Progenitor cell of endocrine pancreas (in vitro differentiated cells): ENCODE measurements at places on chromosomes 6 and 20. TPM values are rescaled to one million over a fixed set of nuclear protein-coding genes. Genes with fewer than 3 reads are reported as not detected.

Gene TRAPPC3L
- total RNA-seq: not detected in 2 replicates

Gene EDN1
- 2.0 and 2.6 TPM in 2 replicates for total RNA-seq

Gene PRR18
- 0.60 and 0.93 TPM in 2 replicates for total RNA-seq

Gene MRPS18A
- total RNA-seq: 39.8 and 41.9 TPM in 2 replicates

Gene ZBTB46
- 31.2 and 32.2 TPM in 2 replicates for total RNA-seq

Gene NUS1
- 29.7 and 31.9 TPM in 2 replicates for total RNA-seq

Gene THBD
- 0.19 and 0.36 TPM in 2 replicates for total RNA-seq

GRCh38 chr6:145531032-145531431 lies 204.3 kb downstream of the EPM2A start:
- no peak for DNase-seq

DNA sequence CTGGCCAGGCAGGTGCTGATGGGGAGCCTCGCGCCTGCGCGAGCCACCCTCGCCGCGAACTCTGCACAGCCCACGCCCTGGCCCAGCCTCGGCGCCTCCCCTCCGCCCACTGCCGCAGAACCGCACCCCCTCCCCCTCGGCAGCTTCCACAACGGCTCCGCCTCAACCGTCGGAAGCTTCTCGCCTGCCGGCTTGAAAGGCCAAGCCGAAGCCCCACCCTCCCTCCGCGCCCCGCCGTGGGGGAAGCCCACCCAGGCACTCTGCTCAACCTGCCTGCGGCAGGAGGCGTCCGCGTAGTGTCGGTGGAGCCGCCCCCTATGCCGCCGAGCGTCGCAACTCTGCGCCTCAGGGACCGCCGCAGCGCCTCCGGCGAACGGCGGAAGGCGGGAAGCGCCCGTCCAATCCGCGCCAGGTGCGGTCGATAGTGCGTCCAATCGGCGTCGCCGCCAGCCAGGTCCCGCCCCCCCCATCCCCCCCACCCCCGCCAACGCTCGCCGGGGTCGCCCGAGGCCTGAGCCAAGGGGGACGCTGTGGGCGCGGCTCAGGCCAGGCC lies at the start of gene SYCP2:
TSS of gene SYCP2 (minus strand) at position 342 of the 553 bp plus-strand sequence. CDS start 11,224 bp downstream, outside the sequence.
- no peak for DNase-seq

DNA sequence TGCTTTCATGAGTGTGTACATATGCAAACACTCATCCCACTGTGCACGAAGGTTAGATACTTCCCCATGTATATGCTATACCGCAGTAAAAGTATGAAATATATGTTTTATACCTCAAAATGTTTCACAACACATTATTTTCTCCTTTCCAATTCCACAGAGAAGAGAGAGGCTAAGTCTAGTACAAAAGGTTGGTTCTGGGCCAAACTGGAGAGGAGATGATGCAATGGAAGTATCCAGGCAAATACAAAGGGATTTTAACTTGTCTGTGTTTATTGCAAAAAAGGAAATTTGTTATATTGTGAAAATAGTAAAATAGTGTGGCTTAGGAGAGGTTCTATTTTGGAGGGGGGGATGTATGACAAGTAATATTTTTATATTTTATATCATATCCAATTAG lies 112.6 kb downstream of the PLCB1 start:
- DNase-seq: no peak

DNA sequence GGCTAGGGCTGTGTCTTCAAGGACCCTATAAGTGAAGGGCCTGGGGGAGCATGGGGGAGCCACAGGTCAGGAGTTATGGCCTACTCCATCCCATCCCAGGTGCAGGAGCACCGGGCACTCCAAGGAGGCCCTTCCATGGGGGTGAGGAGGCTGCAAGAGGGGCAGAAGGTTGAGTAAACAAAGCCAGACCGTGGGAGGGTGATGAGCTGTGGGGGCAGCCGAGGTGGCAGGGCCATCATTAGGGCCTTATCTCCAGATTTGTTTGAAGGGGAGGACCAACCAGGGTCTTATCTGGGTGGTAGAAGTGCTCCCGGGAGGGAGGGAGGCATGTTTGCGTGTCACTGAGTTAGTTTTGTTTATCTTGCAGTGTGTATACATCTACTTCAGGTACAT lies 2.1 kb upstream of the FAM83C start:
- no peak for DNase-seq

DNA sequence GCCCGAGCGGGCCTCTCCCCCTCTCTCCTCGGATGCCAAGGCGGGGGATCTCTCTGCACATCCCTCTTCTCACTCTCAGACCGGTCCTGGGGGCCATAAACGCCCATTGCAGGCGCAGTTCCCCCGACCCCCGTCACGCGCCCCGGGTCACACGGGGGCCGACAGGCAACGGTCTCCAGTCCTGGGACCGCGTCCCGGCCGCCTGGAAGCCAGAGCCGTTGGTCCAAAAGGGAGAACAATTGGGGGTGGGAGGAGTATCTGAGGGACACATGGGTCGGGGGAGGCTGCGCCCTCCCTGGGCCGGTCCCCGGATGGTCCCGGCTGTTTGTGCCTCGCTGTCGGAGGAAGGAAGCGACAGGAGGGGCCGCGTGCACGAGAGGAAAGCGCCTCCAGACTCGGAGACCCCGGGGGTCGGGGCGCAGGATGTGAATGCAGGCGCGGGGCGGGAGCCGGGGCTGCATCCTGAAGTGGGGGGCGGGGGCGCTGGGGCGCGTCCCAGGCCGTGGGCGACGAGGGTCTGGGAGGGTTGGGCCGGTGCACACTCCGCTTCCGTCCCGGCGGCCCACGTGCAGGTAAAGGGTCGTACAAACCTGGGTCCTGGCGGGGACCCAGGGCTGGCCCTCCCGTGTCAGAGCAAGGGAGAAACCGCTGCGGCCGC lies 903 bp downstream of the SLC4A11 start:
- no peak for DNase-seq

GRCh38 chr6:112576423-112576822 lies 229.3 kb downstream of the RFPL4B start:
- DNase-seq: no peak

DNA sequence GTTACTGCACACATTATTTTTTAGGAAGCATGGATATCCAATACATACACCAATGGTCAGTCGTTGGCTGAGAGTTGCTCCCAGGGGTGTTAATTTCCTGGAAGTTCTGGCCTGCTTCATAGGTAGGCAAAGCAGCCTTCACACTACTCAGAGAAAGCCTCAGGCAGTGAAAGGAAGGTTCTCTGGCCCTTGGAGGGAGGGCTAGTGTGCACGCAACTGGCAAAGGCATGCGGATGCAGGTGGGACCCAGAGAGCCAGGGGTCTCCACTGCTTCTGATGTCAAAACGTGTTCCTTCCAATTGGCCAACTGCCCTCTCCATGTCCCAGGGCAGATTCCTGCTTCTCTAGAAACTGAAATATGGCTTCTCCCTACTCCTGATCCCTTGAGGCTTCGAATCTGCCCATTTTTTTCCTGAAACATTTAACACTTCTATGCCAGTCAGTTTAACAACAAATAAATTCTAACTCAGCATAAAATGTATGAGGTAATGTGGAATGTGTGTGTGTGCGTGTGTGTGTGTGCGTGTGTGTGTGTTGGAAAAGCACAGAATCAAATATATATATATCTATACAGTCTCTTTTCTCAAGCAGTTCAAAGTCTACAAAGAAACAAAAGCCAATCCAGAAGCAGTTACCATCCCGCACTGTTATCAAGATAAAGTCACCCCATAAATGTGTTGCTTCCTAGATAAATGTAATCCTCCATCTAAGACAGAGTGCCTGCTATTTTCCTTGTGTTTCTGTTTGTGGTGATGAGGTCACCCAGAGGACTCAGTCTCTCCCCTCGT lies 94.0 kb upstream of the HIVEP1 start:
- DNase-seq: no peak

DNA sequence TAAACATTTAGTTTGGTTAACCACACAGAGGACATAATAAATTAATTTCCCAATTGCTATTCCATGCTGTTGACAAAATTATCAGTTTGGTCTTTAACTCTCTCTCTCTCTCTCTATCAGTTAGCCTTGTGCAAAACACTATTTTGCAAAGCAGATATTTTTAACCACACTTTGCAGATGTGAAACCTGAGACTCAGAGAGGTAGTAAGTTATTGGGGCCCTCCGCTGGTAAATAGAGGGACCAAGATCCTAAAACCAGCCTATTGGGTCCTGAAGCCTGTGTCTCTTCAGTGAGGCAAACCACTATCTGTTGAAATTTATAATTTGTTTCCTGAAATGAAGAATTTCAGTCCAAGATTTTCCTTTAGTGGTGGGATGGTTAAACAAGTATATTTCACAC lies 231.0 kb downstream of the SOD2 start:
- no peak for DNase-seq

- no peak for DNase-seq
Measured at GRCh38 chr20:64100566-64100888, 6.8 kb downstream of the NPBWR2 start.

- DNase-seq: no peak
Measured at GRCh38 chr6:46113370-46113769, 16.4 kb upstream of the ENPP4 start.

GRCh38 chr6:81694207-81694606 lies 58.3 kb downstream of the TENT5A start:
- no peak for DNase-seq

DNA sequence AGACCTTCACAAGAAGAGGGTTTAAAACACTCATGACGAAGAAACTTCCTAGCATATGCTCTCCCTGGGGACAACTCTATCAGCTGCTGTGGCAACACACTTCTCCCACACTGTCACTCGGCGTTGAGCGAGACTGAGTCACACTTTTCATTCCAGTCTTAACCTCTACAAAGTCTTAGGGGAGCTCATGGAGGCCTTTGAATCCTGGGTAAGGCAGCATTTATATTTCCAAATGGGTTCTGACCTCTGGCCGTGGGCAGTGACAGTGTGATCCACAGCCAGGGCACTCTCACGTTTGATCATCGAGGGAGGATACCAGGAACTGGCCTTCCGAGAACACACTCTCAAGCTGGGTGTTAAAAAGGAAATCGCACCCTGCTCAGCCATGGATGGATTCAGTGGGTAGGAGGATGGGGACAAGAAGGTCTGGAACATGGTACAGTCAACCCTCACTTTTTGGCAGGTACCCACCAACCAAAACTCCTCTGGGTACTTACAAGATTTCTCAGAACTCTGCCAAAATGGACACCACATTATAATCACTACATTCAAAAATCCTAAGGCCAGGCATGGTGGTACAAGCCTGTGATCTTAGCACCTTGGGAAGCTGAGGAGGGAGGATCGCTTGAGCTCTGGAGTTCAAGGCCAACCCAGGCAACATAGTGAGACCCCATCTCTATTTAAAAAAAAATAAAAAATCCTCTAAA lies 19.6 kb downstream of the RRBP1 start:
- DNase-seq: no peak

DNA sequence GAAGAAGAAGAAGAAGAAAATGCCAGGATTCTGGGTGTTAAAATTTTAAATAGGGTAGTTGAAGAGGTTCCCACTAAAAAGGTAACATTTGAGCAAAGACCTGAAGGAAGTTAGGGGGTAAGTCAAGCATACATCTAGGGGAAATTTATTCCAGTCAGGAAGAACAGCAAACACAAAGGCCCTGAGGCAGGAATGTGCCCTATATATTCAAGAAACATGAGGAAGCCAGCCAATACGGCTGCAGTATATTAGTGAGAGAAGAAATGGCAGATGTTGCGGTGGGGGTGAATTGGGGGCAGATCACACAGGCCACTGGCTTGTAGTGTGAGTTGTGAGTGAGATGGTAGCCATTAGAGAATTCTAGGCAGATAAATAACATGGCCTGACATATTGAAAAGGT lies 6.0 kb downstream of the ZNF76 start:
- DNase-seq: no peak

DNA sequence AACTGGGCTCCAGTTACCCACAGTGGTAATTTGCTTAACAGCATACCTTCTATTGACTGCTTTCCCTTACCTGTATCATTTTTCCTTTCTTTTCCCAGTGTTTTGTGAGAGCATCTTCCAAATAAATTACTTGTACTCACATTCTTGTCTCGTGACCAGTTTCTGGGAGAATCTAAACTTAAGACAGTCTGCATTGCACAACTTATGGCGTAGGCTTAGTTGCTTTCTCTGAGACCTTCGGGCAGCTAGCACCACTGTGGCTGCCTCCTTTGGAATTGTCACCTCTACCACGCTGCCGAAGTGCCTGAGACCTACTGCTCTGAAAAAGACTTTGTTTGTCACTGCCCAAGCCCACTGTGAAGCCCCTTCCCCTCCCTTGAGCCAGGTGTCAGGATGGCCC lies 188.1 kb upstream of the BMP2 start:
- DNase-seq: no peak
